ENCODE measurements at places on chromosomes 7 and 10. TPM values are rescaled to one million over a fixed set of nuclear protein-coding genes. Genes with fewer than 3 reads are reported as not detected.

The HPSE2 gene
- total RNA-seq, result 0.57 TPM

The CPA5 gene
- not detected for total RNA-seq

The CYP2C19 gene
- not detected for total RNA-seq

DNA sequence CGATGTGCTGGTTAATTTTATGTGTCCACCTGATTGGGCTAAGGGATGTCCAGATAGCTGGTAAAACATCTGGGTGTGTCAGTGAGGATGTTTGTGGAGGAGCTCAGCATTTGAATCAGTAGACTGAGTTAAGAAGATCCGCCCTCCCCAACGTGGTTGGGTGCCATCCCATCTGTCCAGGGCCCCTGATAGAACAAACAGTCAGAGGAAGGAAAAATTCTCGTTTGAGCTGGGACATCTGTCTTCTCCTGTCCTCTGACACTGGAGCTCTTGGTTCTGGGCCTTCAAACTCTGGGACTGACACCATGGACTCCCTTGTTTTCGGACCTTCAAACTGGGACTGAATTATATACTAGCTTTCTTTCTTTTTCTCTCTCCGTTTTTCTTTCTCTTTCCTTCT, 59.6 kb downstream of the CARD11 start:
- DNase-seq, result no peak

GRCh38 chr7:134356421-134356936, 39.7 kb upstream of the SLC35B4 start:
- no peak for DNase-seq

The CYP2C8 gene
- total RNA-seq, result not detected

GRCh38 chr7:51357821-51358220, 41.2 kb upstream of the COBL start:
- no peak for DNase-seq

DNA sequence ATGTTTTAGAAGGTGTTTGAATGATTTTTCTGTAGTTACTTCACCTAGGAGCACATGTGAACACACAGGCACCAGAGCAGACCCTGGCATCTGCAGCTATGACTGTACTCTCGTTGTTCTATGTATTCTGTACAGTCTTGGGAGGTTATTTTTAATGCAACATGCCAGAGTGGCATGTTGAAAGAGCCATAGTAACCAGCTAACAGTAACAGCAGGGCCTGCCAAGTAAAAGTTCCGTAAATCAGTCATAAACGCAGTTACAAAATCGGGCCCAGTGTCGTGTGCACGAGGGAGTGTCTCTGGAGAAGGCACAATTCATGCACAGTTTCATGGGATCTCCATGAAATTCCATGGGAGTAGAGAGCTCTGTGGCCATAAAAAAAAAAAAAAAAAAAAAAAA, 108.3 kb upstream of the CDK6 start:
- DNase-seq, result no peak

- no peak for DNase-seq
Observed at GRCh38 chr10:32143302-32143847, 87.2 kb upstream of the KIF5B start.

DNA sequence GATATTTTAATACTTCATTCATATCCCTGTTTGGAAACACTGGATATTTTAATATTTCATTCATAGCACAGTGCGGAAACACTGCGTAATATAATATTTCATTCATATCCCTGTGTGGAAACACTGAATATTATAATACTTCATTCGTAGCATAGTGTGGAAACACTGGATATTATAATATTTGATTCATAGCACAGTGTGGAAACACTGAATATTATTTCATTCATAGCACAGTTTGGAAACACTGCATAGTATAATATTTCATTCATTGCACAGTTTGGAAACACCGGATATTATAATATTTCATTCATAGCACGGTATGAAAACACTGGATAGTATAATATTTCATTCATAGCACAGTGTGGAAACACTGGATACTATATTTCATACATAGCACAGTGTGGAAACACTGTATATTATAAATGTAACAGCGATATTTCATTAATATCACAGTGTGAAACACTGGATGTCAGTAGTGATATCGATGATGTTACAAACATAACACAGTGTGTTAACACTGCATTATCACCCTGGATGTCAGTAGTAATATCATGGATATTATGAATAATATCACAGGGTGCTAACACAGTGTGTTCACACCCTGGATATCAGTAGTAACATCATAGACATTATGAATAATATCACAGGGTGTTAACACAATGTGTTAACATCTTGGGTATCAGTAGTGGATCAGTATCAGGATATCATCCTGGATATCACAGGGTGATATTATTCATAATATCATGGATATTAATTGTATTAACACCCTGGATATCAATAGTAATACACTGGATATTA, 2.9 kb upstream of the TMEM225B start:
- no peak for DNase-seq

- DNase-seq, result no peak
Observed at GRCh38 chr7:47248797-47249196, 333.1 kb downstream of the TNS3 start.

The LRIT1 gene
- not detected for total RNA-seq

The CYP3A5 gene
- total RNA-seq, result 0.05 TPM

- DNase-seq, result no peak
Observed at GRCh38 chr10:6729861-6730344, 149.8 kb upstream of the PRKCQ start.

DNA sequence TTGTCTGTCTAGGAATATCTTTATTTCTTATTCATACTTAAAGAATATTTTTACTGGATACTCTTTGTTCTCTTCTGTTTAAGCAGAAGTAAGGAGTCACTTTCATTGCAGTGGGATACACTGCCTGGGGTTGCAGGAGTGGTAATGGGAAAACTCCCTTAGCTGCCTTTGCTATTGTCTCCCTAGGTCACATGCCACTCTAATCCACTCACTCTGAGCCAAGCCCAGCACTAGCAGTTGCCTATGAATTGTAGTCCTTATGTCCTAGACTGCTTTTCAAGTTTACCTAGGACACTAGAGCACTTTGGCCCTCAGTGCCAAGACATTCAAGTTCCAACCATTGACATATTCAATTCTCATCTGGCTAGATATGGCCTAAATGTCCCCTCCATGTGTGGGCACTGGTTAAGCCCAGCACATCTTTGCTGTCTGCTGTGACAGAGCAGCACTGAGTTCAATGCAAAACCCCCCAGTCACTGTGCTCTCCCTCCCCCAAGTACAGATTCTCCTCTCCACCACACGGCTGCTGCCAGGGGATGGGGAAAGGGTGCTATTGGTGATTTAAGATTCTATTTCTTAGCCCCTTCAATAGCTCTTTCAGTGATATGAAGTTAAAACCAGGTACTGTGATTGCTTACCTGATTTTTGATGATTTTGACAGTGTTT, 991.7 kb upstream of the KCND2 start:
- DNase-seq, result no peak

- DNase-seq, result no peak
Observed at GRCh38 chr10:1199897-1200721, 143.9 kb downstream of the WDR37 start.

DNA sequence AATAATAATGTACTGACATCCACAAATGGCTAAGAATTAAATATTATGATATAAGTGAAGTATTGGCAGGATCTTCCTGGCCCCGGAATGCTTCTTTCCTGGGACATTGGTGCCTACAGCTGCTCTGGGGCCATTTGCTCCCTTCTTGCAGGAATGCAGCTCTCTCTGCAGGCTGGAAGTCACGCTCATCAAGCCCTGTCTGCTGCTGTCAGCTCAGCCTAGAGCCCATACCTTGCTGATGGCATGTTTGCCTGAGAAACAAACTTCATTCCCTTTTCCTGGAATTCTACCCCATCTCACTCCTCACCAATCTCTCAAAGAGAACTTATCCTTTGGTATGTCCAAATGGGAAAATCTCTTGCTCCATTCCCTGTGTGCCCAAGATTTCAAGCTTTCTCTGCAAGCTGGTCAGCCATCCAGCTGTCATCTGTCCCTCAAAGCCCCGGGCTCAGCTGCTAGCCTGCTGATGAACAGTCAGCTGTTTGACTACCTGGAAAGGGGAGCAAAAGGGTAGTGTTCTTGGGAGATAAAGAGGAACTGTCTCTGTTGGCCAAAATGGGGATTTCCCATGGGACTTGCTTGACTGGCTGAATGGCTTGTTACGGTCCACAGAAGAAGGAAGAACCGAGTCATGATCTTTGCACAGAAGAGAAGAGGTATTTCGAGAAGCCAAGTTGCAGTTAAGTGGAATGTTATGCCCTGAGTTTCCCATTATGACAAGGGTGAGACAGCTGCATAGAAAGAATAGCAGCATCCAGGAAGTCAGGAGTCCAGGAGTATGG, 12.0 kb upstream of the RASSF4 start:
- DNase-seq, result no peak

DNA sequence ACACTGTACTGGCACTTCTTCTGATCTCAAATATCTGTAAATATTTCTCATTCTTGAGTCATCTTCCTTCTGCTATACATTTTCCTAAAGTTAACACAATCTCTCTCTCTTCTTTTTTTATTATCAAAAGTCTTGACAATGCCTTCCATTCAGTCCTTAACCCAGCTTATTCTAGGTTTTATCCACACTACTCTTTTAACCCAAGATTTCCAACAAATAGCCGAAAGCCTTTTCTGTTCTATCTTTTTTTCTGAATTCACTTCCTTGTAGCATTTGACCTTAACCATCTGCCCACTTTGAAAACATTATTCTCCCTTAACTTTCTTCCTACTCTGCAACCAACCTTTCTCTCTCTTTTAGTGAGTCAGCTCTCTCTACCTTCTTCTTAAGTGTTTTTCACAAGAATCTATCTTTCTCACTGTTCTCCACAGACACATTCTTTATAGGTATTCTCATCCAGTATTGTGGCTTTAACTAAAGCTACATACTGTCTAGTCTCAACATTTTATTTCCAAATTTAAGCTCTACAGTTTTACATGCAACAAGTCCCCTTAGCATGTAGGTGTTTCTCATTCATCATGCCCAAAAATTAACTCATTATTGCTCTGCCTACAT, 915.6 kb downstream of the KCNMA1 start:
- no peak for DNase-seq

DNA sequence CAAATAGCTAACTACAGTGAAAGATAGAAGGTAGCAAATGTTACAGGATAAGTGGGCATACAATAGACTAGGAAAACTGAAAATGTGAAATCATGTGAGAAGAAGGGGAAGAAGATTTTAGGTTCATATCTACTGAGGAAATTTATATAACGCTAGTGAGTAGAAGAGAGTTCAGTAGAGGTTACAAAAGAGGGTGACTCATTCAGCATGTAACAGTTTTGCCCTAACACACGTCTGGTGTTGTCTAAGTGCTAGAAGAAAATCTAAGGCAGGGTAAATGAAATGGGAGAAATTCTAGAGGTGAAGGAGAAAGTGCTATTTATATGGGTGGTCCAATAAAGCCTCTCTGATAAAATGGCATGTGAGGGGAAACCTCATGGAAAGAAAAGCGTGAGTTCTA, 731.4 kb upstream of the POT1 start:
- no peak for DNase-seq

The POLR2J gene
- total RNA-seq, result 81.8 TPM

The C10orf105 gene
- not detected for total RNA-seq

The MOSPD3 gene
- 15.6 TPM for total RNA-seq

The ERCC6 gene
- total RNA-seq, result 8.9 TPM

The CLRN3 gene
- not detected for total RNA-seq
